Caki2 (cell line): ENCODE measurements at places on chromosomes 4 and X.

- DNase-seq = no peak
These were observed 79.8 kb downstream of the LCORL start for GRCh38 chr4:17941731-17942130.

- no peak for DNase-seq
These were observed 152.3 kb upstream of the PRDX4 start for GRCh38 chrX:23515028-23515427.

DNA sequence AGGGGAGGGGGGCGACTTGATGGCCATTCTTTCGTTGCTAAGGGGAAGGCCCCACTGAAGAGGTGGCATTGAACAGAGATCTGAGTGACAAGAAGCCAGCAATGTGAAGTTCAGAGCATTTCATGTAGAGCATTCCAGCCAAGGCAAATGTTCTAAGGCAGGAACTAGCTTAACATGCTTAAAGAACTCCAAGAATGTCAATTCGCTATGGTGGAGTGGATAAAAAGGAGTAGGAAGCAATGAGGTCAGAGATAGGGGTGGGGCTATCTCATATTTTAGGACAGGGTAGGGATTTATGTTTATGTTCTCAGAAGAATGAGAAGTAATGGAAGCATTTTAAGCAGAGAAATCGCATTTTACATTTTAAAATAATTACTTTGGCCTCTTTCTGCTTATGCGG, 130.9 kb downstream of the TTC29 start:
- DNase-seq = no peak

GRCh38 chr4:123215536-123215935, 181.1 kb upstream of the SPRY1 start:
- no peak for DNase-seq

- no peak for DNase-seq
These were observed 13.4 kb downstream of the LEF1 start for GRCh38 chr4:108155373-108155772.

DNA sequence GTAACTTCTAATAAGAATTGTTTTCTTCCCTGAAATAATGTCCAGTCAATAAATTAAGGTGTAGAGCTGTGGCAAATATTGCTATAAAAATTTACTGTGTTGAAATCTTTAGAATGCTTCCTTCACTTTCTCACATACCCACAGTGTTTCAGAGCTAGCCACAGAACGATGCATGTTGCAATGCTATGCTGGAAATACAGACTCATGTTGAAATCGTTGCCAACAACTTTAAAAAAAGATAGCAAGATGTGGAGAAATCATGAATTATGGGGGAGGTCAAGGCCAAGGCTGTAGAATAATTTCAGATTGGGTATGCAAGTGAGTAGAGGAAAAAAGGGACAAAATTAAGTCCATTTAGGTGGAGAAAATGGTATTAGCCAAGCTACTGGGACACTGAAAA, 204.8 kb downstream of the VEGFC start:
- DNase-seq = no peak

DNA sequence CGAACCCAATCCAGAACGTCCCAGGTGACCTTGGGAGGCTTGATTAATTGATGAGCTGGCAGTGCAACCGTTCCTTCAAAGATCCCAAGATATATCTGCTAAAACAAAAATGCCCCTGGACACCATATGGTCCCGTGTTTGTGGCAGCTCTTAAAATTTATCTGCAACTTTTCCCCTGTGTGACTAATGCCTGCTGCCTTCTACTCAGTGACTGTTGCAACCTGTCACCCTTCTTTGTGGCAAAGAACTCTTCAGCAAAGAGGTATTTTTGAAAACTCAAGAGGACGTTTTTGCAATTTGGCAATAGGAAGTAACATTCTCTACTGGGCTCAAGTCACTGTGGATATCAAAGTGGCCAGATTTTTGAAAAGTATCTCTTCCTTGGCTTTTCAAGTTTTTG, 75.8 kb upstream of the SOD3 start:
- no peak for DNase-seq

GRCh38 chr4:119314356-119314755, 7.6 kb downstream of the FABP2 start:
- DNase-seq = peak; percentile 22

DNA sequence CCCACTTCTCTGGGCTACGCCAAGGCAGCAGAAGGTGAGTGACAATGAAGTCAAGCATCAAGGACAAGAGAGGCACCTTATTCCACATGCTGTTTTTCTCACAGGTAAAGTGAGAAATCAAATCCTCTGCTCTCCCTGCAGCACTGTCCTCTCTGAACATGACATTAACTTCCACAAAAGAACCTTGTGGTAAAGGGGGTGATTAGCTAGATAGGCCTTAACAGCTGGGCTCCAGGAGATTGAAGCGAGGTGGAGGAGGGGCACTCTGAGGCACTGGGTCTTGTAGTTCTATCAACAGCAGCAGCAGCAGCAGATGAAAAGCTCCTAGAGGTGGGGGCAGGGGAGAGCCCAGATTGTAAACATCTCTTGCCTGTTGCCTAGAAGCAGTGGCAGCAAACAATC, 96.8 kb upstream of the CXXC4 start:
- no peak for DNase-seq
